Germinal center (tissue), 1 donor: ENCODE measurements at places on chromosomes 12 and 14.
A peak's percentile ranks its signal among the peaks of the same experiment; 100 is the strongest.

DNA sequence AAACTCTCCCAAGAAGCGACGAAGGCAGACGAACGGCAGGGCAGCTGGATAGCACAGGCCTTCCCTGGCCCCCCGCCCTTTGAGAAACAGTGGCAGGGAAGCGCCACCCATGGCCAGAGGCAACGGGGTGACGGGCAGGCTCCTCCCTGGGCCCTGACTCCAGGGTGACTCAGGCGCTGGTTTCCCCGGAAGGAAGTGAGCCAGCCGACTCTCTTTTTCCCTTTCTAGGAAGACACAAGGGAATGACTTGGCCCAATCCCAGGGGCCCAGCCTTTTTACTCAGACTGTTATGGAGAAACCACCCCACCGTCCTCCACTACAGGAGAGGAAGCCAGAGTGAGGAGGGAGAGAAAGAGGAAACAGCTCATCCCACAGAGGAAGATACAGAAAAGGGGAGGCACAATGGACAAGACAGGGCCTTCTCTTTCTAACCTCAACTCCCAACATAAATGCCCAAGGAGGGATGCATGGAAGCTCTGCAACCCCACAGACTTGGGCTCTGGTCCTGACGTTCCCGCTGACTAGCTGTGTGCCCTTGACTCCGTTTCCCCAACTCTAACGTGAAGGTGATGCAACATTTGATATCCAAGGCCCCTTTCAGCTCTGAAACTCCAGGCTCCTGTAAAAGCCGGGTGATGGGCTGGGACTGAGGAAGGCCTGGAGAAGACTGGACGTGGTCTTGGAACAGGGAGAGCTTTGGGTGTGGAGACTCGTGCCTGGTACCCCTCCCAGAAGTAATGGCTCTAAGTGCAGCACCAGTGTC lies 27.9 kb downstream of the ACTN1 start:
- DNase-seq = no peak

DNA sequence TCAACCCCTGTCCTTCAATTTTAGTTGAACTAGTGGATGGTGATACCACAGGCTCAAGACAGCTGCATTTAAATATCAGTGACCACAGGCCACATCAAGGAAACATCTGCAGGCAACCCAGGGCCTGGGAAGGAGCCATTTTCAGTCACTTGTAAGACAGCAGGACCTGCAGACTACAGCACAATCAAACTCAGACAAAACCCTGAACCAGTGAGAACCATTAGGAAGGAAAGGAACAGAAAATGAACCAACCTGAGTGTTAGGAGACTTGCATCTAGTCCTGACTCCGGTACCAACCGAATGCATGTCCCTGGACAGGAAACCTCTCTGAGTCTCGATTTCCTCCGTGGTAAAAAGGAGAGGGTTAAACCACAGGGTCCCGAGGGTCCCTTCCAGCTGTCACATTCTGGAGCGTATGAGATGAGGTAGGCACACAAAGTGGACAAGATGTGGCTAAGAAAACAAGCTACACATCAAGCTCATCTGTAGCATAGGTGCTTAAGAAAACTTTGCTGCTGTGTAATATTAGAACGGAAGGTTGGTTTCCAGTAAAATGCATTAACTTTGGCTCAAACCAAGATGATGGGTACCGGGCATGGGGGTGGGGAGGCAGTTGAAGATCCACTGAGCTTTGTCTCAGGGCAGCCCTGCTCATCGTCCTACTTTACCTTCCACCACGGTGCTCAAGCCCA lies 1.6 kb upstream of the CDKN1B start:
- DNase-seq = no peak

- DNase-seq = no peak
Measured at GRCh38 chr14:41087056-41087455, 519.6 kb upstream of the LRFN5 start.

GRCh38 chr14:21668377-21668776 lies 5.2 kb downstream of the OR4E1 start:
- no peak for DNase-seq

DNA sequence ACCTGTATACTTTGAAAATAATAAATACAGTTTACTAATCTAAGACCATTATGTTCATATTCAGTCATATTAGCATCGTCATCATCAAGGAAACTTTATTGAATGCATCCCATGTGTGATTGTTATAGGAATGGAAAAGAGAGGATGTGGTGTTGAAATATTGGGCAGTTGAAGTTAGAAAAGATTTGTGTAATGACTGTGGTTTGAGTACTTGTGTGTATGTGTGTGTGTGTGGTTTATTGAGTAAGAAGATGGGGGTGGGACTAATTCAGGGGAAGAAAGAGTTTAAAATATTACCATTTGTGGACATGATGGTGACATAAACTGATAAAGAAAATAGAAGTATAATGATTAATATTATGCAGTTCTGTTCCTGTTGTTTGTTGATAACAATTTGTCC lies 238.7 kb upstream of the SEL1L start:
- DNase-seq = no peak

GRCh38 chr14:33062881-33063280 lies 124.2 kb downstream of the NPAS3 start:
- no peak for DNase-seq

- no peak for DNase-seq
Measured at GRCh38 chr12:120229487-120230325, 28.8 kb upstream of the RPLP0 start.

DNA sequence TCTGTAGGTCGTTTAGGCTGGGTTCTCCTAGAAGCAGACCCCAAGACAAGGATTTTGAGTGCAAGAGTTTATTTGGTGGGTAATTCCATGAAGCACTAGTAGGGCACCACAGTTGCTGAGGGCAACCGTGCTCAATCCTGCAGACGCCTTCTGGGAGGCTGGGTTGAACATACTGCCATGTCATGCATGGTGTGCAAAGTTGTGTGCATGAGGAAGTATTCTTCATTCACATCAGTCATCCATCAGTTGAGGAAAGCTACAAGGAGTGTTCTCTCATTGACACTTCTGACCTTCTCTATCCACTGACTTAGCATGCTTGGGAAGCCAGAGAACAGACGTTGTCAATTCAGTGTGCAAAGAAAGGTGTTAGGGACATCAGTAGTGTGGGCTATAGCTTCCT lies 179.2 kb downstream of the PTPN11 start:
- DNase-seq = no peak

DNA sequence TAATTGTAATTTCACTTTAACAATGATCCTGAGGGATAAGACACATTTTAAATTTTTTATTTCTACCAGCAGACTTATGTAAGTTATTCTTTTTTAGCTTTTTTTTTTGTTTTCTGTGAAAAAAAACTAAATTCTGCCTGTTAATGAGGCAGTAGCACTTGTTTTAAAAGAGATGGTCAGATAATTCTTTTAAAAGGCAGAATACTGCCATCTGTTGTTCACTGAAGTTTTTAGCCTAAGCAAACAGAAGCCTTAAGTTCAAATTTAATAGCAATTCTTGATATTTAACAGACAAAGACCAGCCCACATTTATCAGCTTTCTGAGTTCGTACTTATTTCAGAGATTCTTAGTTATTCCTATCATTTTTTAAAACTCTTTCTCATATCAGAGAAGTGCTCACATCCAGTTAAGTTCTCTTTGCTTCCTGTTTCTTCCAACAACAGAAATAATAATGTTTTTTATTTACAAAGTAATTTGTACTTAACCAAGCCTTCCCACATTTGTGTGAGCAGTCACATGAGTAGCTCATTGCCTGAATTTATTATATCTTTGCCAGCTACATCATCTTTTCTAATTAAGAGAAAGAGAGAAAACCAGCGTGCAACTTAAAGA lies 93.4 kb upstream of the SLCO1C1 start:
- no peak for DNase-seq

- DNase-seq = no peak
Measured at GRCh38 chr12:41184864-41185263, 3.3 kb upstream of the PDZRN4 start.

DNA sequence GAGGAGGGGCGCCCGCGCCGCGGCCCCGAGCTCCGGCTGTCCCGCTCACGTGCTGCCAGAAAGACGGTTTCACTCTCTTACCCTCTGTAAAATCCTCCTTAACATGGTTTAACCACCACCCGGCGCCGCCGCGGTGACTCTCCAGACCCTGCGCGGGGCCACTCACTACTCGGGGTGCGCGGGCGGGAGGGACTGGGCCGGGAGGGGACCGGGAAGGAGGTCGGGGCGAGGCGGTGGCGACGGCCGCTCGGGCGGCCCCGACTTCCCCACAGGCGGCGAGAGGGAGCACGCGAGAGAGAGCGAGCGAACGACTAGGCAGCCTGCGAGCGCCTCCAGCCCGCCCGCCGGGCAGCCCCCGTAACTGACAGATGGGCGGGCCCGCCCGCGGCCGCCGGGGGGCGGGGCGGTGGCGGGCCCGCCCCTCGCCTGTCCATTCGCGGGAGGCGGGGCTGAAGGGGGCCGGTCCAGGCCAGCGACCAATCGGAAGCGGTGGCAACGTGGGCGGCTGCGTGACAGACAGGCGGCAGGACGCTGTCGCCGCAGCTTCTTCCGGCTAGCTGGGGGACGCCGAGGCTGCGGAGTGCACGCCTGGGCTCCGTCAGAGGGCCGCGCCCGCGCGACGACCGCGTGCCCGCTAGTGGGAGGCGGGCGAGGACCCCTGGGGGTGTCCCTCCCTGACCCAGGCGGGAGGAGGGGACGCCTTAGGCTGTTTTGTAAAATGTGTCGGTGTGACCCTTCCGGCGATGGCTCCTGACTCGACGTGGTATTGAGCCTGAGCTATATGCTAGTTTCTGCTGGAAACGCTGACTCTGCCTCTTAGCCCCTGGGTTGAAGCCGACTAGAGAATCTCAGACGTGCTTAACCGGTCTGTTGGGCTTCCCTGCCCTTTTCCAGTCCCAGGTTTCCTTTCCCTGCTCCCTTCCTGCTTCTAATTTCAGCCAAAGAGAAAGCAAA lies at the start of gene EEA1:
TSS of gene EEA1 (minus strand) at position 334 of the 954 bp plus-strand sequence. CDS start at position 105, 229 bp downstream.
- peak; percentile 99 for DNase-seq

DNA sequence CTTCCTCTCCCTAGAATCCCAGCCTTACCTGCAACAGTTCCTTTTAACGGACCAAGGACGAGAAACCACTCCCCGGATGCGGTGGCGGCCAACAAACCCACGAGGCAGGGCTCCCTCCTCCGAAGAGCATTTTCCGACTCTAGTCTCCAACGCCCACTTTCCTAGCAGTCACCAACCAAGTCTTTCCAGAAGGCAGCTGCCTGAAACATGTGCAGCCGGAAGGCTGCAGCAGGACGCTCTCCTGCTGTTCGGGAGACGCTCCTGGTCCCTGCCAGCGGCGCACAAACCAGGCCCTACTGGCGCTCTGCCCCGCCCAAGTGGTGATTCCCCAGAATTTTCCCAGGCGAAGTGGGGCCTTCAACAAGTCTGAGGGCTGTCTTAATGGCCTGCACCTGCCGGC lies 21.1 kb upstream of the ADAM20 start:
- no peak for DNase-seq

GRCh38 chr14:89061696-89062095 lies 237.2 kb downstream of the TTC8 start:
- DNase-seq = no peak

DNA sequence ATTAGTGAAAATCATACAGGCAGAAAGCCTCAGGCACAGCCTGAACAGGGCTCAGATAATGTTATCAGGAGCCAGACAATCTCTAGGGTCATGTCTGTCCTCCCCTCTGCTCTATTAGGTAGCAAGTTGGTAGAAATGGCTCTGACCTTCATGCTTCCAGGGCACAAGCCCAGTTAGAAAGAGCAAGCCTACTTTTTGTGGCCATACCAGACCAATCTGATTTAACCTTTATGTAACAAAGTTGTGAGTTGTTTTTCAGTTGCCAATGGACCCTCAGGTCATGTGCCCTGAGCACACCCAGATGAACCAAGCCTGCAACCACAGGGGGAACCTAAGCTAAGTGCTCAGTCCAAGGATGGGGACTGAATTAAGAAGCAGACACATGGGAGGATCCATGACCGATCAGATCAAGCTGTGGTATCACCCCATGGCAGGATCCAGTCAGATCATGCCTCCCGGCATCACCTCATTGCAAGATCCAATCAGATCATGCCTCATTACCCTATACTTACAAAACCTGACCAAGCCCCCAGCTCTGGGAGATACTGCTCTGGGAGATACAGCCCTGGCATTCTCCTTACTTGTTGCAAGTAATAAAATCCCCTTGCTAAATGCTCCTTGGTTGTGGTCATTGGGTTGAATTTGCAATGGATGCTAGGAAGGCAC lies 18.8 kb upstream of the HIGD1C start:
- DNase-seq = no peak

DNA sequence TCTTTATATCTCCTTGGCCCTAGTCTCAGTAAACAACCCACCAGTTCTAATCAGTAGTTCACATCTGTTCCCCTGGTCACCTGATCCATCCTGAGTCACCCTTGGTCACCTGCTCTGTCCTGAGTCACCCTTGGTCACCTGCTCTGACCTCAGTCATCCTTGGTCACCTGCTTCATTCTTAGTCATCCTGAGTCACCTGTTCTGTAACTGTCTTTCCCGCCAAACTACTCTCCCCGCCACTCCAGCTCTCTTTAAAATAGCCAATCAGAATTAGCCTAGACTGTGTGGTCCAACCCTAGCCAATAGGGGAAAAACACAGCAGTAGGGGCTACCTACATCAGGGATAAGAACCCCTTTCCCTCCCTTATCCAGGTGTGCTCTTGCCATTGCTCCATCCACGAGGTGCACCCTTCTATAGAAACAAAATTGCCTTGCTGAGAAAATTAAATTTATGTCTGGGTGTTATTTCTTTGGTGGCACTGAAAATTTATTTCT lies 245.4 kb upstream of the DIO3 start:
- no peak for DNase-seq

DNA sequence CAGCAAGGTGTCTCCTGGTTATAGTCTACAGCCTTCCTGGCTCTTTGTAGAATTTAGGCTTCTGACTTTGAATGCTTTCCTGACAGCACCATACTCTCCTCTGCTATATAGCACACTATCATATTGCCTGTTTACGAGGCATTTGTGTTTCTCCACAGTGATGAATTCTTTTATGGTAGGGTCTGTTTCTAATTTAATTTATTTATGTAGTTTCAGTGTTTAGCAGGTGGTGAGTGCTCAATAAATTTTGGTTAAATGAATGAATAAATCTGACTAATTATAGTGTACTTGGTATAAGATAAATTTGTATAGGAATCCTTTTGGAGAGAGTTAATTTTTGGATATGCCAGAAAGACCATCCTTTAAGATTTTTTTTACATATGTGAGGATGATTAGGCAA lies 115.3 kb downstream of the RAD51B start:
- no peak for DNase-seq

DNA sequence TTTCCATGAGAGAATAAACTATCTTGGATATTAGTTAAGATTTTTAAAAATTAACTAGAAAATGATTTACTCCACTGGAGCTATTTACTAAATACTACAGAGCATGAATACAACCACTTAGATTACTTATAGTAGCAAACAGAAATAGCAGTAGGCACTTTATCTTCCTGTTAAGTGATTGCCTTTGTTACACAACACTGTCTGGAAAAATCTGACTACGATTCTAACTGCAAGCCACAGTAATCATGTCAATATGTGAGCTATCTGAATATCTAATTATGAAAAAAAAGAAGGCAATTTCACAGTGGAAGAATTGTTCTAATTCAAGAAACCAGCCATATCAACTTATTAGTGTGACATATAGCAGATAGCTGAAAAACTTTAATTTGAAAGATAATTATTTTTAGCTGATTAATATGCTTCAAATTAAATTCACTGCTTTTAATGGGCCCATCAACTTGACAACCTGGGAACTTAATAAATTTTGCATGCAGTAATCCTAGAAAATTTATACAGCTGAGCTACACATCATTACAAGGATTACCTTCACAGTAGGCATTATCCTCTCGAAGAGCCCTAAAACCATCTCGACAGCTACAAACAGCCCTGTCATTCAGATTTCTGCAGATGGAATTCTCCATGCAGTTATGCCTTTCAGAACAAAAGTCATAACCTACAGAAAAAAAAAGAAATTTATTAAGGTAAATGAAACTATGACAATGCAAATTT lies 172.8 kb downstream of the NELL2 start:
- no peak for DNase-seq
